Hematopoietic multipotent progenitor cell treated with erythropoietin and hydrocortisone succinate and interleukin-3 and kit ligand, for 8 days (in vitro differentiated cells): ENCODE measurements at places on chromosomes 1 and 21.

- no peak for DNase-seq
Measured at GRCh38 chr1:43605766-43606165, 44.2 kb upstream of the KDM4A start.

DNA sequence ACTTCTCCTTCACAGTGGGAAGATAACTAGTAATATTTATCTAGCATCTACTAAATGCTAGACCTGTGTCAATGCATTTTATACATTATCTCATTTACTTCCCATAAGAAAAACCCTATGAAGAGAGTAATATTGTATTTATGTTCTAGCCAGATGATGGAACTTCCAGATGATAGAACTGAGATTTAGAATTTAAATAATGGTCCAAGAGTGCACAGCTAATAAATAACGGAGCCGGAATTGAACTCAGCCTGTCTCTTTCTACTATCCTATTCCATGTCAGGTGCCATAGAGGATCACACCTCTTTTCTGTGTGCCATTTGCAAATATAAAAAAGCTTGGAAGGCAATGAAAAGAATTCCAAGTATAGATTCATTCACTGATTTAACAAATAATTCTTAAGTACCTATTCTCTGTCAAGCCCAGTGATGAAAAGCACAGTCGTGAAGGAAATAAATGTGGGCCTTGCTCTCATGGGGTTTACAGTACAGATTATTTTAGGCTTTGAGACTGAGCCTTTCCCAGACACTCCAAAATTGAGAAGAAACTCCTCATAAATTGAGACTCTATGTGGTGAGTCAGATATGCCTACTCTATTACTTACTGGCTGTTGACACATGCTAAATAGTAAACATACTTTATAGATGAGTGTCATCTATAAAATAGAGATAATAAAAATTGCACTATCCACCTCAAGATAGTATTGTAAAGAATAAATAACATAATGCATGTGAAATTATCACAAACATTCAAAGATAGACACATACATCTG, 378.0 kb upstream of the PRMT6 start:
- no peak for DNase-seq

DNA sequence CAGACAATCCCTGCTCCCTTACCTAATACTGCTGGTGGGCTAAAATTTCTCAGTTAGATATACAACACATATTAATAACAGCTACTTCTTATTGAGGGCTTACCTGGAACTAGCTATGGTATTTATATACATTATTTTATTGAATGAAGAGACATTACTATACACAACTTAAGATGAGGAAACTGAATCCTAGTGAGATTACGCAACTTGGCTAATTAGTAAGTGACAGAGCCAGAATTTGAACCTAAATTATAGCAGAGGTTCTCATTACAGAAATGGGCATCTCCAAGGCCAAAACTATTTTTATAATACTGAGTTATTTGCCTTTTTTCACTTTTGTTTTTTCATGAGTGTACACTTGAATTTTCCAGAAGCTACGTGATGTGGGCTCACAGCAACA, 44.5 kb upstream of the SMYD2 start:
- DNase-seq = no peak

DNA sequence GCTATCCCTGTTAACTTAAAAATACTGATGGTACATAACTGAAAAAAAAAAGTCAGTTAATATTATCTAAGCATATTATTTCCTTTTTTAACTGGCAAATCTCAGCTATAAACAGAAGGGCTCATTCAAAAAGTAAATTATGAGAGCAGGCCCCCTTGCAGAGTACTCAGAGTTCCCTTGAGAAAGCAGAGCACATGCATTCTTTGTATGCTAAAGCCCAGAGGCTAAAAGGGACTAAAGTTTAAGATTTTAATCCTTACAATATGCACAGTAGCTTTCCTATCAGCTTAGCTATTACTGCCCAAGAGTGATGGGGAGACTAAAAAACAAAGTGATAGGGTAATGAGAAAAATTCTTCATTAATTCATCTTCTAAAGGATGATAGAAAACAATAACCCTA, 18.5 kb downstream of the SLC16A1 start:
- no peak for DNase-seq

GRCh38 chr1:3896396-3897000, 3.6 kb downstream of the C1orf174 start:
- DNase-seq = no peak

- no peak for DNase-seq
Measured at GRCh38 chr1:93595266-93595665, 86.4 kb downstream of the BCAR3 start.
